Activated CD4-positive, alpha-beta T cell treated with anti-CD3 and anti-CD28 coated beads for 36 hours (primary cell): ENCODE measurements at places on chromosomes 3 and 15. TPM values are rescaled to one million over a fixed set of nuclear protein-coding genes. Genes with fewer than 3 reads are reported as not detected.

The SLITRK3 gene
- not detected for total RNA-seq

DNA sequence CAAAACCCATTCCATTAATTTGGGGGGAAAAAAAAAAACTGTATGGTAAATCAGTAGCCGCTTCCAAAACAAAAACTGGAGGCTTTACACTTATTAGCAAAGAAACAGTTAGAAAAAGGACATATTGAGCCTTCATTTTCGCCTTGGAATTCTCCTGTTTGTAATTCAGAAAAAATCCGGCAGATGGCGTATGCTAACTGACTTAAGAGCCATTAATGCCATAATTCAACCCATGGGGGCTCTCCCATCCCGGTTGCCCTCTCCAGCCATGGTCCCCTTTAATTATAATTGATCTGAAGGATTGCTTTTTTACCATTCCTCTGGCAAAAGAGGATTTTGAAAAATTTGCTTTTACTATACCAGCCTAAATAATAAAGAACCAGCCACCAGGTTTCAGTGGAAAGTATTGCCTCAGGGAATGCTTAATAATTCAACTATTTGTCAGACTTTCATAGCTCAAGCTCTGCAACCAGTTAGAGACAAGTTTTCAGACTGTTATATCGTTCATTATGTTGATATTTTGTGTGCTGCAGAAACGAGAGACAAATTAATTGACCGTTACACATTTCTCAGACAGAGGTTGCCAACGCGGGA, 9.4 kb upstream of the RPL24 start:
- H3K4me1 ChIP-seq = peaks cover 7% of the 10 kb centered on the region
- H3K27me3 ChIP-seq = no peaks in the 10 kb centered on the region
- DNase-seq = peak; percentile 48
- no peak overlapping the region for H3K4me3 ChIP-seq

GRCh38 chr3:41740374-41740886, 221.5 kb downstream of the ULK4 start:
- no peaks in the 10 kb centered on the region for H3K4me1 ChIP-seq
- H3K27me3 ChIP-seq = no peaks in the 10 kb centered on the region
- no peak overlapping the region for H3K27ac ChIP-seq
- no peak overlapping the region for H3K4me3 ChIP-seq
- no peak for DNase-seq

DNA sequence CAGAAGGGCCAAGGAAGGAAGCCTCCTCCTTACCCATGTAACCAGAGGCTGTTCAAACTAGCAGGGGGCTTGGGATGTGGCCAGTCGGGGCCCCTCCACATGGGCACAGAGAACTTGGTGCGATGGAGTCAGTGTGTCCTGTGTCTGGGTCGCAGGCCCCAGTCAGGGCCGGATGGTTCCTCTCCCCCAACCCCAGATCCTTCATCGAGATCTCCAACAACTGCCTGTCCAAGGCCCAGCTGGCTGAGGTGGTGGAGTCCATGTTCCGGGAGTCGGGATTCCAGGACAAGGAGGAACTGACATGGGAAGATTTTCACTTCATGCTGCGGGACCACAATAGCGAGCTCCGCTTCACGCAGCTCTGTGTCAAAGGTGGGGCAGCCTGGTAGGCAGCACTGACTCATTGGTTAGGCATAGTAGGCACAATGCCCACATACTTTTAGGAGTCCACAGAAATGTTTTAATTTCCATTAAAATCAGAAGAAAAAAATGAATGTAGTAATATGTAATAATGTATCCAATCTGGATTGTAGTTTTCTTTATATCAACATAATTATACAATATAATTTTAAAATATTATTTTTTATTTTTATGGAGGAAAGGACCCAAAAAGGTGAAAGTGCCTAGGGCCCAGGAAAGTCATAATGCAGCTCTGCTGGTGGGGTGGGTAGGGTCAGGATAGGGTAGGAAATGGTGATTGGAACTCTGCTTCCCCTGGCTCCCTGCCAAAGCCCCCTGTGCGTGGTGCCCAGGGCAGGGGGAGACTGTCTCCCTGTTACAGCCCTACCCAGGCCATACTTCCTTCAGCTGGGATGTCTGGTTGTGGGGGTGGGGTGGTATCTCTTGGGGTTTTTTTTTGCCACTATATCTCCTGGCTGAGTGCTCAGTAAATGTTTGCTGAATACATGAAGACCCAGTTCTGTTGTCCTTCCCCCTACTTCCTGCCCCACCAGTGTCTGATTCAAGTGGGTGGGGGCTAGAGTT, 18.6 kb downstream of the DUOX1 start:
- no peaks in the 10 kb centered on the region for H3K36me3 ChIP-seq
- H3K4me1 ChIP-seq = no peaks in the 10 kb centered on the region
- DNase-seq = no peak
- H3K4me3 ChIP-seq = no peak overlapping the region

- DNase-seq = peak; percentile 16
- H3K36me3 ChIP-seq = peaks cover 22% of the 10 kb centered on the region
Observed at GRCh38 chr15:55319537-55320237, 665 bp downstream of the PIGB start.

GRCh38 chr3:188076176-188076575, 77.8 kb upstream of the LPP start:
- DNase-seq = no peak
- H3K4me1 ChIP-seq = peaks cover 8% of the 10 kb centered on the region
- peaks cover 1% of the 10 kb centered on the region for H3K36me3 ChIP-seq
- no peak overlapping the region for H3K4me3 ChIP-seq
- no peak overlapping the region for H3K27ac ChIP-seq

The U2SURP gene
- 208 TPM for total RNA-seq

DNA sequence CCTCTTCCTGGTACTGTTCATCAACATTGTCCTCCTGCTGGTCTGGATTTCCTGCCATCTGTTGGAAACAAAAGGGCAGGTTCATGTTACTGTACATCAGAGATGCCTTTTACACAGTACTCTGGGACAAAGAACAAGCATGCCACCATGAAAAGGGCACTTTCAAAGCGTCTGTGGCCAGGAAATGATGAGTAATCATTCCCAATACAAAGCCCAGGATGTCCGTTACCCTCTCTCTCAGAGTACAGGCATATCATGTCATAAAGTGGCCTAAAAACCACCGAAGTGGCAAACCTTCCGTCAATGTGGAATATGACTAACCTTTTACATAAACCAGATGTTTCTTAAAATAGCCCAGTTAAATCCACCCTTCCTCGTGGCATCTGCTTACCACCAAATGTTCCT, 71.2 kb downstream of the GOLIM4 start:
- DNase-seq = peak; percentile 46
- peak overlapping the region; percentile 5 for H3K4me3 ChIP-seq
- peaks cover 17% of the 10 kb centered on the region for H3K4me1 ChIP-seq
- H3K27ac ChIP-seq = peak overlapping the region; percentile 78

GRCh38 chr3:13338996-13339395, 81.1 kb downstream of the NUP210 start:
- H3K4me3 ChIP-seq = no peak overlapping the region
- no peaks in the 10 kb centered on the region for H3K27me3 ChIP-seq
- no peaks in the 10 kb centered on the region for H3K4me1 ChIP-seq
- peaks cover 54% of the 10 kb centered on the region for H3K36me3 ChIP-seq
- H3K27ac ChIP-seq = no peak overlapping the region
- DNase-seq = no peak

The CCR3 gene
- total RNA-seq = not detected

The PAK6 gene
- 0.30 TPM for total RNA-seq

DNA sequence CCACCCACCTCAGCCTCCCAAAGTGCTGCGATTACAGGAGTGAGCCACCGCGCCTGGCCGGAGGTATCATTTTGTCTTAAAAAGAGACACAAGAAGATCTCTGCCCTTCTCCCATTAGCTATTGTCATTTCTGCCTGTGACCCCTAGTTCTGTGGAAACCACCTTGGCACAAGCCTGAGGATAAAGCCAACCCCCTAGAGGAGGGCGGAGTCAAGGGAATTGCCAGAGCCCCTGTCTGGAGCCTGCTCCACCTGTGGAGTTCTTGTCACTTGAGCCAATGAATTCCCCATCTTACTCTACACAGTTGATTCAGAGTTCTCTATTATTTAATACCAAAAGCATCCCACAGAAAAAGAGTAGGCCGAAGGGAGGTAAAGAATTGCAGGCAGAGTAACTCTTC, 34.9 kb upstream of the KLHL6 start:
- peaks cover 51% of the 10 kb centered on the region for H3K4me1 ChIP-seq
- peaks cover 3% of the 10 kb centered on the region for H3K36me3 ChIP-seq

DNA sequence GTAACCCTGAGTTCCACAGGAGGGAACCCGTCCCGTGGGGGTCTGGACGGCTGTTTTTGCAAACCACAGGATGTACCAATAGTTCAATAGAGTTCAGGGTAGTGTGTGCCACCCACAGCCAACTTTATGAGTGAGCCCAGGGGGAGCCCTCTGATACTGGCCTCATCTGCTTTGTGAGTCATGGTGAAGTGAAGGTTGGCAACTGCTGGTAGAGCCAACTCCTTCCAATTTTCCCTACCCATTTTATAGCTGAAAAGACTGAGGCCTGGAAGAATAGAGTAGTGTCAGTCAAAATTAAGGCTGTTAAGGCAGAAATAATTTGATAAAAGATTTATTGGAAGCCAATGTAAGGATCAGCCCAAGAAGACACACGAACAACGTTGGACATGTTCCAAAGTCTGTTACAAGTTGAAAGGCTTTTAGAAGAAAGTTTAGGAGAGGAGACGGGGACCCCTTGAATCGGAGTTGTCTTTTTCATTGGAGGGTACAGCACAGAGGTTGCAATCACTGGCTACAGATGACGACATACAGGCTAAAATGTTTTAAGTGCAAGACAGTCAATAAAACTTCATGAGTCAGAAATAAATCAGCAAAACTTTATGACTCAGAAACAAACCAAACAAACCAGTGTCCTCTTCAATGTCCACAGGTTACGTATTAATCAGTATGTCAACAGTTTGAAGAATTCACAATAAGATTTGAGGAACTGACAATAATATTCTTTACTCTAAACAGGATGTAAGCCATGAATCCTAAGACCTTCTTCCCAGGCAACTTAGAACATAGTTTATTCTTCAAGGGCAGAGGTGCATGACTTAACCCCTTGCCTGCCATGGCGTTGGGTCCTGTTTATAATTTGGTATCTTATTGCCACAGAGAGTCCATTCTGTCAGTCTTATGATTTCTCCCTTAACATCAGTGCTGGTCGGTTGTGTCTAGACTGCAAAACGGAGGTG, 62.9 kb upstream of the NR2E3 start:
- H3K4me1 ChIP-seq = no peaks in the 10 kb centered on the region
- peaks cover 5% of the 10 kb centered on the region for H3K27me3 ChIP-seq
- H3K36me3 ChIP-seq = no peaks in the 10 kb centered on the region
- DNase-seq = no peak
- H3K4me3 ChIP-seq = no peak overlapping the region

The NR1I2 gene
- total RNA-seq = 0.27 TPM

DNA sequence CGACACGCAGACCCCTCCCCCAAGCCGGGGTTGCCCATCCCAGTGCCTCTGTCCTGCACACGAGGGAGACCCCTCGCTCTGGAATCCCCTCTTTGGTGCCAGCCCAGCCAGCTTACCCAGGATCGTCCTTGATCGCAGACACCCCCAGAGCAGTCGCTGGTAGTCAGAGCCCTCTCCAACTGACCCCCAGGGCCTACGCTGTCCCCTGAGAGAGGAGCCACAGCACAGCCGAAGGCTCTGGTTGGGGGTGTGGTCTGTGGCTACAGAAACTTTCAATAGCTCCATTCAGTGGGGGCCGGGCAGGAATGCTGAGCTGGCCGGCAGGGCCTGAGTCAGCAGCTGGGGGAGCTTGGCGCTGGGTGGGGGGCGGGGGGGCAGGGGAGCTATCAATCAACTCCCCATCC, at the start of gene LCTL:
LCTL (minus strand) TSS at position 258 of the 404 bp plus-strand sequence. CDS start 633 bp downstream, outside the sequence.
- no peaks in the 10 kb centered on the region for H3K36me3 ChIP-seq
- no peak for DNase-seq
- peaks cover 5% of the 10 kb centered on the region for H3K4me1 ChIP-seq
- no peak within 1 kb of the TSS for H3K4me3 ChIP-seq
- no peaks in the 10 kb centered on the region for H3K27me3 ChIP-seq
- H3K27ac ChIP-seq = no peak within 1 kb of the TSS
